Neural crest cell (in vitro differentiated cells): ENCODE measurements at places on chromosomes 5 and 9. TPM values are rescaled to one million over a fixed set of nuclear protein-coding genes. Genes with fewer than 3 reads are reported as not detected.

GRCh38 chr5:80591352-80591751 is 21.3 kb upstream of the ANKRD34B start:
- no peak for DNase-seq

DNA sequence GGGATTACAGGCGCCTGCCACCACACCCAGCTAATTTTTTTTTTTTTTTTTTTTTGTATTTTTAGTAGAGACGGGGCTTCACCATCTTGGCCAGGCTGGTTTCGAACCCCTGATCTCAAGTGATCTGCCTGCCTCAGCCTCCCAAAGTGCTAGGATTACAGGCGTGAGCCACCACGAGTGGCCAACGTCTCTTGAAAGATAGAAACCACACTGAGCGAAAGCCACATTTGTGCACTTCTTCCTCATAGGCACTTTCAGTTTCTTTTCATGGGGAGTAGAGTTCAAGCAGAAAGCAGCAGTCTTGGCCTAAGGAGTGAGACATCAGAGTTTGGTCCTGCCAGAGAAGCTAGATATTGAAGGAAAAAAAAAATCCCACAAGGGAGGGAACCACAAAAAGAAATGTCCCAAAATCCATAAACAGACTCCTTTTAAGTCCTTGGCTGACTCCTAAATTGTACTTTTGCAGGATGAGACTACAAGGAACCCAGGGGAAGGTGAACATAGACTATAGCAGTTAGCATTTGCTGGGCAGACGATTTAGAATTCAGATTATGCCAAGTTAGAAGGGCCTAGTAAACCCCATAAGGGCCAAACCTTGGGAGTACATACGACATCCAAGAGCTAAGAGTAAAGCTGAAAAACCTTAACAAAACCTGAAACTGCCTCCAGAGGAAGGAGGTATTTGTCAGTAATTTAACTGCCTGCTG is 43.9 kb upstream of the GLIPR2 start:
- no peak for DNase-seq

DNA sequence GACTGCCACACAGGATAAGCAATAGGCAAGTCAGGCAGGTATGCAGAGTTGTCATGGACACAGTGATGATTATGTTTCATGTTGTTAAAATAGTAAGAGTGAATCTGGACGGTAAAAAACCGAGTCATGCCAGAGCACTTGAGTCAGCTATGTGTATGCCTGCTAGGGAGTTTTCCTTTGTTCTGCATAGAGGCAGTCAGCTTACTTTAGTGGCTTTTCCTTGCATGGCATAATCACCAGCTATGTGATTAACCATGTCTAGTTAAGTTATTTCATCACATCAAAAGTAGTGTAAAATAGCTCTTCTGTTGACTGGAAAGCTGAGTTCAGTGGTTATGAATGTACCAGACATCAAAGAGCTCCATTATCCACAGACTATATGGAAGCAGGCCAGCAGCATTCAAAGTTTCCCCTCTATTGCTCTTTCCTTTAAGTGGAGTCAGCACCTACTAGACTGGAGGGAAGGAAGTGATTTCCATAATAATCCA is 989.8 kb downstream of the TLE1 start:
- no peak for DNase-seq

DNA sequence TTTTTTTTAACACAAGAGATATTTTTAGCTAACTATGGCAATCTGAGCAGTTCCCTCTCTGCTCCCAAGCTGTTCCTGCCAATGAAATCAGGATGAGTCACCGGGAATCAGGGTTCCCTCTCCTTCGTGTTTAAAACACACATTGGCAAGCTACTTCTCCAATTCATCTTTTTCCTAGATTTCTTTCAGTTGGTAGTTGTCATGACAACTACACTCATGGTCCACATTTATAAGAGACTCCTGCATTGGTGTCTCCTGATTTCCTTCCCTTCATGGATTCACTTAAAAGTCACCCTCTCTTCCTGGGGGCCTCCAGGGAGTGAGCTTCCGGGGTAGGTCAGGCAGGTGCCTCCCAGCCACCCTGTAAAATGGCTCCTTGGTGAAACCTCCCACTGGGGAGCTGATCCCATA is 72.3 kb upstream of the NIPAL4 start:
- DNase-seq, result no peak

DNA sequence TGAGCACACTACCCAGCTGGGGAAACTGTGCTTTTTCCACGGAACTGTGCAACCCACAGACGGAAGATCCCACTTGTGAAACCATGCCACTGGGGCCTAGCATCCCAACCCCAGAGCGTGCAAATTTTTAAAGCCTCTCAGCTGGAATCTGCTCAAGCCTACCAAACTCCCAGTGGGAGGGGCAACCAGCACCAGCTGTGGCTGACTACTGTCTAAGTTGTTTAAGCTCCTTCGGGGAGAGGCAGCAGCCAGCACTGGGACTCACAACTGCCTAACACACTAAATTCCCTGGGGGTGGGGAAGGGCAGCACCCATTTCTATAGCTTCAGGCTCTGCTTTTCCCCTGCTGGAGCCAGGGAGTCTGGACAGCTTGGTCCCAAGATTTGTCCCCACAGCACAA is 287.6 kb upstream of the MSX2 start:
- no peak for DNase-seq

DNA sequence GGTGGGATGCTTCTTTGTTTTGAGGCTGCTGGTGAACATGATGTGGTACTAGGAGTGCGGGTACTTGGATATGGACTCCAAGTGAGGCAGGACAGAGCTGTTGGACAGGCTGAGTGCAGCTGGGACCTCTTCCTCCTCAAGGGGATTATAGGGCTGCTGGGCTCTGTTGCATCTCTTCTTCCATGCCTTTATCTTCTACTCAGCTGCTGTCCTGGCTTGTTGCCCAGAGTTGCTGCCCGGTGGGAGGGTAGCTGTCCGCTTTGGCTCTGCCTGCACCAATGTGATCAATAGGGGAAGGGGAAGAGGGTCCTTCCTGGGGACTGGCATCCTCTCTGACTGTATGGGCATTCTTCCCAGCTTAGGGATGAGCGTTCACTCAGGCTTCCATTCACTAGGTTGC is 1217.9 kb upstream of the ACO1 start:
- DNase-seq, result no peak

DNA sequence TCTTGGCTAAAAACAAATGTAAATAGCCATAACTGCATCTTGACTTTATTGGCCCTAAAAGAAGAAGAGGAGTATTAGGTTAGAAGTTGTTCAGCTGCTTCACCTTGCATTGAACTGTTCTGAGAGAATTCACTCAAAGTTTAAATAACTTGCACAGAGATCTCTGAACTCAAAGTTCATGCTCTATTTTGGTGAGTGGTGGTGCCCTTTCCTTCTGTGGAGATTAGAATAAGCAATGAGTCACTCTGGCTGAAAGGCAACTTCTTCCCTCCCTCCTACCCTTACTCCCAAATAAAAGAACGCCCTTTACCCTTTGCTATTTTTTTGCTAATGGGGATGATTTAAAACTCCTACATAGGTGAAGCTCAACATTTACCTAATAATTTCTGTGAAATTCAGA is 48.9 kb downstream of the ERMP1 start:
- DNase-seq, result no peak

Gene GPX3
- 4.6 and 4.8 TPM in 2 replicates for total RNA-seq

DNA sequence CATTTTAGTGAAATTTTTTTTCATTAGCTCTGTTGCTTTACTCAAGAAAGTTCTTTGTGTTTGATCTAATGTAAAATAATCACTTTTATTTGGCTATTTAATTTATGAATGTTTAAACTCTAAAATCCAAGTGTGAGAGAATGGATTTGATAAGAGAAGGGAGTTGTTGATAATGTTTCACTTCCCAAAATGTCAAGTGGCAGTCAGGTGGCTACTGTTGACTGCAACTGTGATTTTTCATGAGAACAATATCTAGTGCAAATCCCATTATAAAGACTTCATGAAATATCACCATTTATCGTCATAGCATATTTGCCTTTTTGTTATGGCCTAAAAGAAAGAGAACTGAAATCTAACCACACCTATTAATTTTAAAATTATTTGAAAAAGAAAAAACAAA is 118.3 kb upstream of the SNX2 start:
- DNase-seq, result no peak

Gene NSUN2
- 75.0 and 76.9 TPM in 2 replicates for total RNA-seq

DNA sequence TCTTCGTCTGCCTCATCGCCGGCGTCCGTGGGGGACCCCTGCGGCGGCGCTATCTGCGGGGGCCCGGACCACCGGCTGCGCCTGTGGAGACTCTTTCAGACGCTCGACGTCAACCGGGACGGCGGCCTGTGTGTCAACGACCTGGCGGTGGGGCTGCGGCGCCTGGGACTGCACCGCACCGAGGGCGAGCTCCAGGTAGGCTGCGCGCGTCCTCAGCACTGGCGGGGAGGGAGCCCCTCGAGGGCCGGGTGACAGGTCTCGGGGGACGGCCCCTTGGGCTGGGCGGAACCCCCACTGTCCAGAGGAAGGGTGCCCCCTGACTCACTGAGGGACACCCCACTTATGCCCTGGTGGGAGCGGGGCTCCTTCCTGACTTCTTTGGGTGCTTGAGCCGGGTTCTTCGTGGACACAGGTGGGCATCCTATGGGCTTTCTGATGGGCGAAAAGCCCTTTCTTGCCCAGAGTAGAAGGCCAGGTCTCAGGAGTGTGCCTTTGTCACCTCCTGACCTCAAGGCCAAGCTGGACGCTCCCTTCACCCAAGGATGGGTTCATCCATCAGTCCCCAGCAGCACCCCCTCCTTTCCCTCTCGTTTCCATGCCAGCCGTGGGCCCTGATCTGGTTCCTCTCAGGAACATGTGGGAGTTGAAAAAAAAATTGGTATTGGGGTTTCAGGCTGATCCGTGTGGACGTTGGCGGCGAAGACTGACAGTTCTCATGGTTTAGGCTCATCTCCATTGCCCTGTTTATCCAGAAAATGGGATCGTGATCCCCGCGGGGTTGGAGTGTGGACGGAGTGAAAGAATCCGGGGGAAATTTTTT is 564 bp downstream of the SLC25A25 start:
- no peak for DNase-seq

- no peak for DNase-seq
Observed at GRCh38 chr5:7415123-7415522, 19.2 kb downstream of the ADCY2 start.

Gene PTGS1
- total RNA-seq, result 0.16 and 0.37 TPM in 2 replicates

Gene DELE1
- total RNA-seq, result 88.7 and 93.5 TPM in 2 replicates

Gene SLC45A2
- 0.36 and 1.3 TPM in 2 replicates for total RNA-seq

DNA sequence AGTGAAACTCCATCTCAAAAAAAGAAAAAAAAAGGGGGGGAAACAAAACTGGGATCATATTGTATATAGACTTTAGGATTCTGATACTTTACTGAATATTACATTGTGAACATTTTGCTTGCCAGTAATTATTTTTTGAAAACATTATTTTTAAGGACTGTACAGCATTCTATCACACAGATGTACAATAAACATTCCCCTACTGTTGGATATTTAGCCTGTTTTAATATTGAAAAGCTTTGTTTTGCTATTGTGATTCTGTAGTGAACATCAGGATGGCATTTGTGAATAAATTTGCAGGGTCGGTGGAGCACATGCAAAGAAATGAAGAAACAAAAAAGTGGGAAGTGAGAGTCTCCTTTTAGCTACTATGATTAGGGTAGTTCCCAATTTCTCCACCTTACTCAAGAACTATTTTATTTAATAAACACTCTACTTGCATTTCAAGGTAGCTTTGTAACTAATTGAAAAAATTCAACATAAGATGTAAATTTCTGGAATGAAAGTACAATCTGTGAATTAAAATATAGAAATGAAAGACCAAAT is 18.7 kb downstream of the RASGRF2 start:
- DNase-seq, result no peak

DNA sequence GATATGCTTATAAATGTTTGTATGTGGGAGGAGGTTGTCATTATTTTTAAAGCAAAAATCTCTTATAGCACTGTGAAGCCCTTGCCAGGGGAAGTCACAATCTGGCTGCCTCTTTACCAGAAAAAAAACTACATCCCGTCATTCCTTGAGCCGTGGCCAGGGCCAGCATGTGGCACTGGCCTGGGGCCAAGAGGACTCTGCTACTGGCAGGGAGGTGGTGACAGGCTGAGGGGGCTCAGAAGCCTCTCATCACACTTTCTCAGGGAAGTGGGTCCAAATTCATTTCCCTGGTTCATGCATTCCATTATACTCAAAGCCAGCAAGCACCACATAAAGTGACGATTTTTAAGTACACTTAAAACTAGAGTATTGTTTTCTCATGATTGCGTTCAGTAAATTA is 457.3 kb downstream of the ZNF608 start:
- no peak for DNase-seq

Gene PCDHGA12
- 1.5 and 1.8 TPM in 2 replicates for total RNA-seq

DNA sequence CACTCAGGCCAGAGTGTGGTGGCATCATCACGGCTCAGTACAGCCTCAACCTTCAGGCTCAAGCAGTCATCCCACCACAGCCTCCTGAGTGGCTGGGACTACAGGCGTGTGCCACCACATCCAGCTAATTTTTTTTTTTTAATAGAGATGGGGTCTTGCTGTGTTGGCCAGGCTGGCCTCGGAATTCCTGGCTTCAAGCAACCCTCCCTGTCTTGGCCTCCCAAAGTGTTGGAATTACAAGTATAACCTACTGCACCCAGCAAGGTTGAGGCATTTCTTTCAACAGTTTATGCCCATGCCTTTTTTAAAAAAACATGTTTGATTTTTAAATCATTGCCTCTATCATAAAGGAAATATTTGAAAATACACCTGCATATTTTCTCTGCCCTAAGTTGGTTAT is 2.8 kb downstream of the RARS1 start:
- no peak for DNase-seq

DNA sequence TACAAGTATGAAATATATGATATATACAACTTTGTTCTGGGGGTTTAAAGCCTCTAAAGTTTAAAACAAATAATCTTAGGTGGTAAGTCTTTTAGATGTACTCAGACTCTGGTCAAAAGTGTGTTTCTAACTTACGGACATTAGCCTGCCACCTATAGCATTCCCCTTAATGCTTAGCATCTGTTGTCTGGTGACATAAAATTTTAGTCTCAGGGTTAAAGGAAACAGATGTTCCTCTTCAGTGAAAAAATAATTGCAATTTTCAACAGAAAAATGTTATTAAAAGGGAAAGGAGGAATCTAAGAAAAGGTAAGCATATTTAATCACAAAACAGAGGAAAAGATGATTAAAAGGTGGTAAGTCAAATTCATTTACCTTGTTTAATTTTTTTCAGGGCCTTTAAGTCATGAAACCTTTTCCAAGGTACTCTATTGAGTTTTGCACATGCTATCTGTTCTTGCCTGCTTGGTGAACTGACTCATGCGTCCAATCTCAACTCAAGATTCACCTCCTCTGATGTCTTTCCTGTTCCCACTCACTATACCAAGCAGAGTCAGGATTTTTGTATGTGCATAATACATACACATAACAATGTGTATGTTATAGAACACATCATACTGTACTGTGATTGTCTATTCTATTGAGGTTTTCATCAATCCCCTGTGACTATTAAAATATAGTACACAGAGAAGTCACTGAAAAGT is 7.9 kb downstream of the TMEM167A start:
- no peak for DNase-seq

Gene PCDHGA3
- total RNA-seq, result 0.16 and 0.33 TPM in 2 replicates

- DNase-seq, result no peak
Observed at GRCh38 chr5:103186152-103186551, 66.1 kb downstream of the PPIP5K2 start.

DNA sequence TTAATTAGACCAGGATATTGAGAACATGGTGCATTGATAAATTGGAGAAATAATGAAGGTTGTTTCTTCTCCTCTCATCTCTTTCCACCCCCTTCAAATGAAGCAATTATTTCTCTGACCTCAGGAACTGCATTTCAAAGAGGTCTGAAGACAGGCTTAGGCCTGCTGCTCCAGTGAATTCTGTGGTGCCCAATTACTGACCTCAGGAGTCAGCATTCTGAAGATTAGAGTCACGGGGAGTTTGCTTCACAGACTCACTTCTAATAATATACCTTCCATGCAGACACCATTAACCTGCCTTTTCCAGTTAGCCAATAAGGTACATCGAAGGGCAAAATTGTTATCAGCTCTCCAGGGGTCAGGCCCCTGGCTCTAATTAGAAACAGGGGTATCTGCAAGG is 270.9 kb downstream of the GAS1 start:
- DNase-seq, result no peak
